Activated CD4-positive, CD25-positive, alpha-beta regulatory T cell (primary cell): ENCODE measurements at places on chromosomes 16 and 17.

GRCh38 chr17:43135454-43135819 lies 10.3 kb upstream of the BRCA1 start:
- DNase-seq: no peak

DNA sequence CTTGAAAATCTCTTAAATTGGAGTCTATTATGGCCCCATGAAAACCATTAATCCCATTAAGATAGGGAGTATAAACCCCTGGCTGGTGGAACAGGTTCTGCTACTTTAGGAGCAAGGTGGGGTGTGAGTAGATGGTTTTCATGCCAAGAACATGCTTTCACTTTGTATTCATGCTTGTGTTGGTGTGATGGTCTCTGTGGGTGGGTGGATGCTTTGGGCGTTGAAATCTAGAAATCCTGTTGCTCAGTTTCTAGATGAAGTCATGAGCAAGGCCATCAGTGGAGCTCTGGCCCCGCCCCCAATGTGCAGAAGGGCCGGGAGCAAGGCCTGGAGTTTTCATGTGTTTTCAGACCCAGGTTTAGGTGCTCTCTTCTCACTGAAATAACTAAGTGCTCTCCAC lies 20.1 kb downstream of the PLD6 start:
- DNase-seq: no peak

DNA sequence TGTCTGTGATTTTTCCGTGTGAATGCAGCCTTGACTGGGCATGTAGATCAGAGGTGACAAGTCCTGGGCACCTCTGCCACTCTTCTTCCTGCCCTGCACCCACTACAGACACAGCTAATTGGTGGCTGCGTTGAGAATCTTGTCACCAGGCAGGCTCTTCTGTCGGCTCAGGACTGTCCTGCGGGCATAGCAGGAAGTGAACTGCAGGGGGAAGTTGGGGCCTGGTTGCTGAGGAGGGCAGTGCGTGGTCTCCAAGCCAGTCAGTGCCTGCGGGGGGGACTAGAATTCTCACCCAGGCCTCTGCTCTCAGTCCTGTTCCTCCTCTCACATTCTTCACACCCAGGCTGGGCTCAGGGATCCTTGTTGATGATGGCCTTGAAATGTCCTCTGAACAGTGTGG lies 50.5 kb downstream of the JPH3 start:
- no peak for DNase-seq

DNA sequence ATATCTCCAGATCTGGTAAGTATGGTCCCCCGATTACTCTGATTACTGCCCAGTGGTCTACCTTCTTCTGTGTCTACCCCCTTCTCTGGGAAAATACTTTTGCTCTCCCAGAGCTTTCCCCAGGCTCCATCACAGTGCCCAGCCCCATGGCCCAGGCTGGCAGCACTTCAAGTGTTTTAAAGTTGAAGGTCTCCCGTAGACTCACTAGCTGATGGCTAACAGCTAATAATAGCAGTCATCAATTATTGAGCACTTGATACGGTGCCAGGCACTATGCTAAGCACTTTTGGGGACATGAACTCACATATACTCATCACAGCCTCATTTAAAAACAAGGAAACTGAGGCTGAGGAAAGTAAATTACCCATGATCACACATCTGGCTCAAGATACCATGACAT lies 33.4 kb downstream of the DCUN1D3 start:
- DNase-seq: no peak

DNA sequence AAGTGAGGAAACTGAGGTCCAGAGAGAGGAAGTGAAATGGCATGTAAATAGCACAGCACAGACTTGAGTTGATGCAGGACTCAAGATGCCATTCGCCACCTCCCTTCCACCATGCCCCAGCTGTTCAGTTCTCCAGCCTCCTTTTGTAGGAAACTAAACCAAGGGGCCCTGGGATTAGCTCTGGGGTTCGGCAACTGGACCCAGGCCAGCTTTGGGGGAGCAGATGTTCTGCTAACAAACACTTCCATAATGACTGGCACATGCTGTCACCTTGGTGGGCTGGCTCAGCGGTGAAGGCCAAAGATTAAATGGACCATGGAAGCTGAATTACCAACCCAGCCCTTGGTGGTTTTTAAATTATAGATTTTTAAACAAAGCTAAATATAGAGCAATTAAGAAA lies 77.0 kb downstream of the IRX6 start:
- no peak for DNase-seq
